ENCODE measurements at places on chromosomes 12 and 14.

GRCh38 chr14:84288781-84289180 lies 1241.2 kb upstream of the FLRT2 start:
- DNase-seq, result no peak

- DNase-seq, result no peak
These were observed 145.6 kb downstream of the LRIG3 start for GRCh38 chr12:58774731-58775130.

DNA sequence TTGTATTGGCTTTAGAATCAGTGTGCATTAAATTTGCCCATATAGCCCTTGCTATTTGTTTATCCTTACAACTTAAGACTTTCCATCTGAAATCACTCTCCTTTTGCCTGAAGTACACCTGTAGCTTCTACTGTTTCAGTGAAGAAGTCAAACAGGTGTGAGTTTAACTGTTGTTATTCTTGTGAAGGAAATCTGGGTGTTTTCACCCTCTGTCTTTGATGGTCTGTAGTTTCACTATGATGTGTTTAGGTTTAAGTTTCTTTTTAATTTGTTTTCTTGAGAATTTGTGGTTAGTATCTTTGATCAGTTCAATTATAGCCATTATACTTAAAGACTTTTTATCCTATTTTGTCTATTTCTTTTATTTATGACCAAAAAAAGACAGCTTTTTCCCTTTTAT lies 68.9 kb upstream of the BBS10 start:
- no peak for DNase-seq

- DNase-seq, result no peak
These were observed 337.2 kb downstream of the RPS29 start for GRCh38 chr14:49249022-49249421.

- no peak for DNase-seq
These were observed 264.8 kb downstream of the PDZRN4 start for GRCh38 chr12:41452838-41453407.

DNA sequence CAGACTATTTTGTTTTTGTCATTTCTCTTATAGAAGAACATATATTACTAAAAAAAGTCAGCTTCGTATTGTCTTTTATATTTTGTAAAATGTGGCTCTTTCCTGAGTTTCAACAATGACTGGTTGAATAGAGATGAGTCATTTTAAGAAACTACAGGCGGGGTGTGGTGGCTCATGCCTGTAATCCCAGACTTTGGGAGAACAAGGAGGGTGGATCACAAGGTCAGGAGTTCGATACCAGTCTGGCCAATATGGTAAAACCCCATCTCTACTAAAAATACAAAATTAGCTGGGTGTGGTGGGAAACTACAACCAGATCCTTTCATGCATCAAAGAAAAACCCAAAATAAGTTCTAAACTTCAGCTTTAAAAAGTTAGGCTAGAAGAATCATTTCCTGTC lies 28.8 kb downstream of the HECTD4 start:
- no peak for DNase-seq

- no peak for DNase-seq
These were observed 419.4 kb downstream of the GALC start for GRCh38 chr14:87573591-87573990.

- no peak for DNase-seq
These were observed 137.5 kb upstream of the MYL2 start for GRCh38 chr12:111057701-111058425.

DNA sequence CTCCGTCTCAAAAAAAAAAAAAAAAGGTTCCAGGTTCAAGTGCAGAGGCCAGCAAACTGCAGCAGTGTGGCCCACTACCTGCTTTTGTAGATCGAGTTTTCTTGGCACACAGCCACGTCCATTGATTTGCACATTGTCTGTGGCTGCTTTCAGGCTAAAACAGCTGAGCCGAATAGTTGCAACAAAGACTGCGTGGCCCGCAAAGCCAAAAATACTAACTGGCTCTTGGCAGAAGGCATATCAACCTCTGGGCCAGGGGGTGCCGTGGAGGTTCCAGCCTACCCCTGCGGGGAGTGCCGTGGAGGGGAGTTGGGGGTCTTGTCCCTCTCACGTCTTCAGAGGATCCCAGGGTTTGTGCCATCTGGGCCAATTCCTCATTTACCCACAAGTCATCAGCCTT lies 170.1 kb downstream of the ADGRD1 start:
- DNase-seq, result no peak

GRCh38 chr12:72288911-72289310 lies 16.7 kb downstream of the TRHDE start:
- DNase-seq, result no peak

DNA sequence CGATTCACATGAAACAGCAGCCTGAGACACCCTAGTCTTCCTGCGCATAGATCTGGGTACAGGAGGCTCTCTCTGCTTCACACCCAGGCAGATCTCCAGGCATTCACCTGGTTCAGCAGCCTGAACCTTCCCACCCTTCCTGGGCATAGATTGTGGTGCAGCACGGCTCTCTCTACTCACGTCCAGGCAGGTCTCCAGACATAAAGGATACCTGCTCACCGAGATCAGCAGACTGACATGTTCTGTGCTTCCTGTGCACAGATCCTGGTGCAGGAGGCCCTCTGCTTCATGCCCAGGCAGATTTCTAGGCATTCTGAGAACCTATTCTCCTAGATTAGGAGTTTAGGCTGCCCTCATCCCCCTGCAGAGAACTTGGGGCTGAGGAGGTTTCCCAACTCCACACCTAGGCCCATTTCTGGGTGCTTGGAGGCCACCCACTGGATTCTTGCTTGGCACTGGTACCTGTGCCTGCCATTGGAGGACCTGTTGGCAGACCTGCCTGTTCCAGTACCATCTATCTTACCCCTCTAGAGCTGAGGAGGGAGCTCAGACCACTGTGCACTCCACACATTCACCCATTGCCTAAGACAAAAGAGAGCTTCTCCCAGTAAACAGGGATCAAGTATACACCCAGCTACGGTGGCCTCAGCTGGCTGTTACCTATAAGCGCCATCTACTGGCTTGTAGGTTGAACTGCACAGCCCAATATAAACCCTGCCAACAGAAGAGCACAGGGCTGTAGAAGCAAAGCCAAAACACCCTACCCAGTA lies 28.0 kb upstream of the GARIN6 start:
- DNase-seq, result no peak

DNA sequence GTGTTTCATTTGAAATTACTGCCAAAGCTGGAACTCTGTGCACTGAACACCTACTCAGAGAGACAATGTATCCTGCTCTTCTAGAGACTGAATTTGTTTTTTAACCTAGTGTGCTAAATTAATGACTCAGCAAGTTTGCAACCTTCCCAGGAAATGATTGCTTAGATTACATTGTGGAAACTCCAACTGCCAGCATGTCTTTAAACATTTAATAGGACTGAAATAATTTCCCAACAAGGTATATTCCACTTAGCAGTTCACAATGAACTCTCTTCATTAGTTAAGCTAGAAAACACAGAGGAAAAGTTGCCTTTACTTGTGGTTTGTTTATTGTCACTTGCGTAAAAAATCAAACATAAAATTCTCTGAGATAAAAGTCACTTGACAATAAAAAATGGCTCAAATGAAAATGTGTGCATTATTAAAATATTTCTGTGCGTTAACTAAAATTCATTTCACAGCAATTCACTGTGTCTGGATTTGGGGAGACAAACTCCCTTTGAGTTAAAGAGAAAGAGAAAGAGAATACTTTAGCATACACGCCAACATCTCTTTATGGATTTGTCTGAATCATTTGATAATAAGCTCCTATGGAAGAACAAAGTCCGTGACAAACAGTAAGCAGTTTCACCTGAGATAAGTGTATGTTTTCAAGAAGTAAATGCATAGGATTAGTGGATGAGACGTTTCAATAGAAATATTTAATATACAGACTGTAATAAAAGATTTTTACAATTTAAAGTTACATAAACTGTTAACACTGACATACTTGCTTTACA lies 284.0 kb downstream of the PRKD1 start:
- no peak for DNase-seq

DNA sequence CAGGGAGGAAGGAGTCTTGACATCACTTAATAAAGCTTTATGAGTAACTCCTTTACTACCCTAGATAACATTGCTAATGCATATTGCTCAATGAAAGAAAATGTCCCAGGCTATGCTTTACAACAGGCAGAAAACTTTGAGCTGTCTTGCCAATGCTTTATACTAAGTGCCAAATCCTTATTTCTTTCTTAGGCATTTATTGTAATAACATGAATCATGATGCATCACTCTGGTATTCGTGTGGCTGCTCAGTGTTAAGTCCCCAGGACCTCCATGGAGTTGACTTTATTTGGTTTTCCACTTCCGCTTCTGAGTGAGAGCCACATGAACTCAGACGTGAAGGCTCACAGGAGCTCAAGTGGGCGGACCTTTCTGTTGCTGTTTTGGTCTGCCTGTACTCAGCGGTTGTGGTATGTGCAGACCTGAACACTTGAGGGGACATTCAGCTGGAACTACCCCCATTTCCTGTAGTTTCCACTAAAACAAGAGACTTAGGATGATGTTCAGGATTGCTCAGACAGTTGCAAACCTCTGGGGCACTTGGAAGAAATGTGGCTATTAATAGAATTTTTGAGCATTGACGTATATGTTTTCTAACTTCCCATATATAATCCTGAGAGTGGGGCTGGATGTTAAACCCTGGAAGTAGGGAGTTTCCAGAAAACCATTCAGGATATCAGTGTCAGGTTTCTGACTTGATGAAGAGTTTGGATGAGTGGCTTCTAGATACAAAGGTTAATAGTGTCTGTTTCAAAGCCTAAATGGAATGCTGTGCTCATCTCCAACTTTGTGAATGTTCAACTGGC lies 258.6 kb downstream of the MSRB3 start:
- no peak for DNase-seq

DNA sequence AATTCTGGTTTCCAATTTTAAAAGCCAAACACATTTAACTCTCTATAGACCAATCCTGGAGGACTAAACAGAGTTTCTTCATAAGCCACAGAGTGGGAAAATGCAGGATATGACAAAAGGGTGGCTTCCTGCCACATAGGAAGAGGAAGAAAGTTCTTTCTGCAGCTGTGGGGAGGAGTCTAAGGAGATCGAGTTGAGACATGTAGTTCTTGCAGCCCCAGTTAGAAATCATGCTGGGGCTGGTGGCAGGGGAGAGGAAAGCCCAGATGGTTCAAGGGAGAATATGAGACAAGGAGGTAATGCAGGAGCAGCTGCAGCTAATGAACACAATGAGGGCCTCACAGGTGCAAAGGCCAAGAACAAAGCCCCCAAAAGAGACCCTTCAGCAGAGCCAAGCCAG lies 85.0 kb upstream of the ARID2 start:
- no peak for DNase-seq

DNA sequence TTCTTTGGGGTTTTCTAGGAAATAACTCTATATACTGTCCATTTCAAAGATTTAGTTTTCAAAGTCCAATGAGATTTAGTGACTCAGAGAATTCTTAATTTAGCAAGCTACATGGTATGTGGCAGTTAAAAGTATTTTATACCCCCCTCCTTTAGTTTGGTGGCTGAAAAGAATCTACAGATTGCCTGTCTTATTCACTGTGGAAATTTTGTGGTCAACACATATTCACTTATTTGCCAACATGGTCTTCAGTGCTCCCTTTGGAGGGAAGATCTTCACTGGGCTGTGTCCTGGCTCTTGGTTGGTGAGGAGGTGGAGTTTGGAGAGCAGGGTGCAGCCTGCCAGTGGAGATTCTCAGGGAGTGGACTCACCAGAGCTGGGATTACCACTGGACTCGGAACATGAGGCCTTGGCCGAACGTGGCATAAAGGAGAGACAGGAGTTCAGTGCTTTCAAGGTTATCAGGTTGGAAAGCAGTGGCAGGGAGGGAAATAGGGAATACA lies 39.8 kb downstream of the SAMD4A start:
- no peak for DNase-seq

DNA sequence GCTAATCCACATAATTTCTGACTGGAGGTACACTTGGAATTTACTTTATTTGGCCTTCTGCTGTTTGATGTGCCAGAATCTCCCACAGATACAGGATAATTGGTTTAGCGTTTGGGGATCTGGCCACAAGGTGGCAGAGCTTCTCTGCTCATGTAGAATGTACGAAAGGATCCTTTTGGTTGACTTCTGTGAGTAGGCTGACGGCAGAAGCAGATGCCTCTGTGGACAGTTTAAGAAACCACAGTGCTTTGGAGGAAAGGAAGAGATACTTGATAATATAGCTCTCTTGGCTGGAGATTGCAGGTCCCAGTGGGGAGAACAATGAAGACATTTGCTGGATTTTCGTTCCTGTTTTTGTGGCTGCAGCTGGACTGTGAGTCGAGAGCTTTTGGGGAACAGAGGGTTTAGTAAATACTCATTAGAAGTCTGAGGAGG lies 75.3 kb upstream of the OR4E1 start:
- no peak for DNase-seq

DNA sequence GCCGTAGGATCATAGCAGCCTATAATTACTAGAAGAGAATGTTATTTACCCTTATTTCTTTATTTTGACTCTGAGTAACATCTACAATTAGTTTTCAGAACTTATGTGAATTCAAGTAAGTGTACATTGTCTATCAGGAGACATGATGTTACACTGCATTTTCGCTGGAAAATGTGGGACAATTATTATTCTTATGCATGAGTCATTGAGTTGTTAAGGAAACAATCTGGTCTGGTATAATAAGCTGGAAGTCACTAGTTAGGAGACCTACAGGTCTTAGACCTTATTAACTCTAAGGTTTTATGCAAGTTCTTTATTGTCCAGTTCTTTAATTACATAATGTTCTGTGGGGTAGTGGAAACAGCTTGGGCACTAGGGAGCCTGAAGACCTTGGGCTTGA lies 5.8 kb downstream of the KTN1 start:
- no peak for DNase-seq

DNA sequence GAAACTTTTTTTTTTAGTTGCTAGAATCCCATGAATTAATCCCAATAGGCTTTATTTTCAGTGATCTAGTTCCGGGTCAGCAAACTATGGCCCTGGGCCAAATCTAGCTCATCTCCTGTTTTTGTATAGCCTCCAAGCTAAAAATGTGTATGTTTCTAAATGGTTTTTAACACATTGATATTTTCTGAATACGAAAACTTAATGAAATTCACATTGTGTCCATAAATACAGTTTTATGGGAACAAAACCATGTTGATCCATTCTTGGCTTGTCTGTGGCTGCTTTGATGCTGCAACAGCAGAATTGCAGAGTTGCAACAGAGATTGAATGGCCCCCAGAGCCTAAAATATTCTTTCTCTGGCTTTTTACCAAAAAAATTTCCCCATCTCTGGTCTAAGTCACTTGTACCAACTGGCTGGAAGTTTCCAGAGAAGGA lies 47.5 kb downstream of the ZNF664 start:
- no peak for DNase-seq

DNA sequence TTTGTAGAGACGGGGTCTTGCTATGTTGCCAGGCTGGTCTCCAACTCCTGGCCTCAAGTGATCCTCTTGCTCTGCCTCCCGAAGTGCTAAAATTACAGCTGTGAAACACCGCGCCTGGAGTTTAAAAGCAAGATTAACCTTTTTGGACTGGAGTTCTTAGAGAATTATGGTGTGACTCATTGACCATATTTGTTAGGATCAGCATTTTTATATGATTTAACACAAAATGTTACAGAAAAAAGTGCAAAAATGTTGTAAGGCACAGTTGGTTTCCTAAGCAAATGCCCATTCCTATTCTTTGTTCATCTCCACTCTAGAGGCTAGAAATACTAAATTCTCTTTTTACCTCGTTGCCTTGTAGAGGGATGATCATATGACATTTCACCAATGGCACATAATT lies 27.6 kb downstream of the SLC35E3 start:
- DNase-seq, result no peak
